ENCODE measurements at places on chromosomes 5 and 9. TPM values are rescaled to one million over a fixed set of nuclear protein-coding genes. Genes with fewer than 3 reads are reported as not detected.

Gene ABL1
- total RNA-seq: 75.9 TPM

Gene PCDHGA10
- 10.2 TPM for total RNA-seq

Gene GPX3
- total RNA-seq: 1,032 TPM

Gene CCDC180
- total RNA-seq: 4.8 TPM

Gene WNT8A
- total RNA-seq: not detected

Gene OR13C5
- total RNA-seq: not detected

Gene C9
- total RNA-seq: not detected

Gene SLC36A2
- not detected for total RNA-seq

Gene LCN9
- not detected for total RNA-seq

Gene DOCK2
- 12.5 TPM for total RNA-seq

Gene AMBP
- not detected for total RNA-seq

Gene NUTM2F
- total RNA-seq: not detected

Gene TAS2R1
- total RNA-seq: not detected

Gene ADAMTS19
- 2.1 TPM for total RNA-seq

Gene TRPM3
- 0.41 TPM for total RNA-seq

Gene IFNA21
- total RNA-seq: not detected

Gene CARTPT
- total RNA-seq: 16.3 TPM

Gene NFIB
- 63.8 TPM for total RNA-seq

Gene ANXA6
- 277 TPM for total RNA-seq

Gene PCDHGC5
- total RNA-seq: 1.1 TPM

Gene NME5
- 3.5 TPM for total RNA-seq

Gene GPR150
- not detected for total RNA-seq

Gene STPG3
- not detected for total RNA-seq

Gene OMD
- total RNA-seq: 6.5 TPM

Gene SLC6A18
- not detected for total RNA-seq

Gene F12
- 0.36 TPM for total RNA-seq

Gene TMEM215
- not detected for total RNA-seq

Gene SV2C
- total RNA-seq: 0.68 TPM

Gene ROPN1L
- not detected for total RNA-seq

Gene LCN1
- not detected for total RNA-seq

Gene NADK2
- 45.1 TPM for total RNA-seq

Gene DND1
- not detected for total RNA-seq

Gene ANKRD55
- not detected for total RNA-seq

Gene C9orf50
- total RNA-seq: 0.82 TPM

Gene TRIM7
- 0.55 TPM for total RNA-seq

Gene ST8SIA4
- total RNA-seq: 3.2 TPM

Gene SURF2
- total RNA-seq: 10.2 TPM

Gene UNC5A
- total RNA-seq: not detected

Gene SLC25A48
- not detected for total RNA-seq

Gene OGN
- 41.8 TPM for total RNA-seq

Gene EDIL3
- 37.1 TPM for total RNA-seq

Gene SLC1A3
- 16.8 TPM for total RNA-seq

Gene JAKMIP2
- 8.9 TPM for total RNA-seq

Gene MARVELD2
- not detected for total RNA-seq

Gene ZNF879
- 6.3 TPM for total RNA-seq

Gene BARHL1
- not detected for total RNA-seq

Gene IFNW1
- not detected for total RNA-seq

Gene KCTD16
- total RNA-seq: 0.16 TPM

Gene PCDHGB2
- 4.4 TPM for total RNA-seq

Gene AQP3
- total RNA-seq: 4.6 TPM

Gene QSOX2
- total RNA-seq: 3.2 TPM

Gene PTGES
- total RNA-seq: 2.7 TPM

Gene CBY3
- not detected for total RNA-seq

Gene CDKN2A
- 4.2 TPM for total RNA-seq

Gene FOXD1
- 0.49 TPM for total RNA-seq

Measured in sigmoid colon (tissue), 7 donors.